ENCODE measurements at places on chromosomes 11 and 22.
A peak's percentile ranks its signal among the peaks of the same experiment; 100 is the strongest.

GRCh38 chr22:48313175-48313830, 1514.4 kb downstream of the BRD1 start:
- DNase-seq = no peak

- peak; percentile 56 for DNase-seq
Measured at GRCh38 chr22:21876486-21877176, 9.2 kb upstream of the MAPK1 start.

DNA sequence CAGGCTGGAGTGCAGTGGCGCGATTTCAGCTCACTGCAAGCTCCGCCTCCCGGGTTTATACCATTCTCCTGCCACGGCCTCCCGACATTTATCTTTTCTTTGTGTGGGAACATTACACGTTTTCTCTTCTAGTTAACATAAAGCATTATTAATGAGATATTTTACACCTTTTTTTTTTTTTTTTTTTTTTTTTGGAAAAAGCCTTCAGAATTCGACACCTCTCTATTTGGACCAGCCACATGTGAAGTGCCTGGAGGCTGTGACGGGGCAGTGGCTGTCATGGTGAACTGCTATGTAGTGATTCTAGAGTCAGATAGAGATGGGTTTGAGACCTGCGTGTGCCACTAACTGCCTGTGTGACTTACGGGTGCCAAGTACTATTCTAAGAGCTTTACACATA, 64.3 kb downstream of the SMIM38 start:
- DNase-seq = no peak

DNA sequence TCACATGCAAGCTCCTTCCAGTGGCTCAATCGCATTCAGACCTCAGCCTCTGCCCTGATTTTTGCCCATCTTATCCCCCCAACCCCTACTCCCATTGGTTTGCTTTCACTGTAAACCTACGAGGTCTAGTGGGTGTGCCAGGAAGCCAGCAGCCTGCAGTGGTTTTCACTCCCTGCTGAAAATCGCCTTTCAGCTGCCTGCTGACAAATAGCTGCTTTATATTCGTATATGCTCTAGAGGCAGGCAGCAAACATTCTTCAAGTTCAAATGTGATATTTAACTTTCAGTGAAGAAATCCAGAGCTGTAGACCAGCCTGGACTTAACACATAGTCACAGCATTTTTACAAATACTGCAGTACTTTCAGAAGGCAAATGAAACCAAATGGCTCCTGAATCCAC, 92.8 kb upstream of the APOA1 start:
- DNase-seq = peak; percentile 81

- no peak for DNase-seq
Measured at GRCh38 chr11:30938810-30939209, 352.7 kb upstream of the MPPED2 start.
